Activated CD8-positive, alpha-beta T cell treated with anti-CD3 and anti-CD28 coated beads, Interleukin-2, amount 10 ng/mL, durations not matched to agents 7 days and 5 days (primary cell): ENCODE measurements at places on chromosomes 6 and 20. TPM values are rescaled to one million over a fixed set of nuclear protein-coding genes. Genes with fewer than 3 reads are reported as not detected.

The CGA gene
- not detected for total RNA-seq

The CCN2 gene
- total RNA-seq: not detected

The ADGRF5 gene
- not detected for total RNA-seq

The RUNX2 gene
- 3.0 TPM for total RNA-seq

The PAQR8 gene
- 25.7 TPM for total RNA-seq

The ZNF335 gene
- 34.5 TPM for total RNA-seq

The NR2E1 gene
- total RNA-seq: not detected

The CTAGE9 gene
- not detected for total RNA-seq

The PAX1 gene
- total RNA-seq: not detected

GRCh38 chr6:23797041-23797440 lies 329.0 kb upstream of the NRSN1 start:
- no peak for DNase-seq
- H3K4me1 ChIP-seq: no peaks in the 10 kb centered on the region
- no peaks in the 10 kb centered on the region for H3K36me3 ChIP-seq
- H3K27ac ChIP-seq: no peak overlapping the region
- no peaks in the 10 kb centered on the region for H3K27me3 ChIP-seq

DNA sequence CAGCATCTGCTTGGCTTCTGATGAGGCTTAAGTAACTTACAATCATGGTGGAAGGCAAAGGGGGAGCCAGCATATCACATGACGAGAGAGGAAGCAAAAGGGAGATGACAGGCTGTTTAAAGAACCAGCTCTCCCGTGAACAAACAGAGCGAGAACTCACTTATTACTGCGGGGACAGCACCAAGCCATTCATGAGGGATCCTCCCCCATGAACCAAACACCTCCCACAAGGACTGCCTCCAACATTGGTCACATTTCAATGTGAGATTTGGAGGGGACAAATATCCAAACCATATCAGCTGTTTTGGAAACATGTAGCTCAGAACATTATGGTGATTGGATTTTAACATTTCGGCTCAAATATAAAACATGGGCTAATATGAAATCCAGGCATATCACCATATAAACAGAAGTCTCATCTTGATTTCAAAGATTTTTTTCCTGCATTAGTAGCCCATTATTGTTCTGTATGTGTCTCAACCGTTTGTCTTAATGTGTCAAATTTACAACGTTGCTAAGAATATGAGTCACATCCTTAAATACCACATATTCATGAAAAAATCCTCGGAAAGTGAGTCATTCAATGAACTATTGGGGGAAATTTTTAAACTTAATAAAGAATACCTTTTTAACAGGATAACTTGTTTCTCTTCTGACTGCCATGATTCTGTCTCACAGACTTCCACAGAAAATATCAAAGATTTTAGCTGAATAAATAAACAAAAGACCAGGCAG lies 894.3 kb downstream of the TFAP2A start:
- no peaks in the 10 kb centered on the region for H3K36me3 ChIP-seq
- H3K4me1 ChIP-seq: no peaks in the 10 kb centered on the region
- H3K4me3 ChIP-seq: no peak overlapping the region
- DNase-seq: no peak
- H3K27me3 ChIP-seq: no peaks in the 10 kb centered on the region

- H3K36me3 ChIP-seq: no peaks in the 10 kb centered on the region
- H3K4me3 ChIP-seq: no peak overlapping the region
- no peak overlapping the region for H3K27ac ChIP-seq
- no peak for DNase-seq
Measured at GRCh38 chr6:6384520-6384919, 64.1 kb upstream of the F13A1 start.

DNA sequence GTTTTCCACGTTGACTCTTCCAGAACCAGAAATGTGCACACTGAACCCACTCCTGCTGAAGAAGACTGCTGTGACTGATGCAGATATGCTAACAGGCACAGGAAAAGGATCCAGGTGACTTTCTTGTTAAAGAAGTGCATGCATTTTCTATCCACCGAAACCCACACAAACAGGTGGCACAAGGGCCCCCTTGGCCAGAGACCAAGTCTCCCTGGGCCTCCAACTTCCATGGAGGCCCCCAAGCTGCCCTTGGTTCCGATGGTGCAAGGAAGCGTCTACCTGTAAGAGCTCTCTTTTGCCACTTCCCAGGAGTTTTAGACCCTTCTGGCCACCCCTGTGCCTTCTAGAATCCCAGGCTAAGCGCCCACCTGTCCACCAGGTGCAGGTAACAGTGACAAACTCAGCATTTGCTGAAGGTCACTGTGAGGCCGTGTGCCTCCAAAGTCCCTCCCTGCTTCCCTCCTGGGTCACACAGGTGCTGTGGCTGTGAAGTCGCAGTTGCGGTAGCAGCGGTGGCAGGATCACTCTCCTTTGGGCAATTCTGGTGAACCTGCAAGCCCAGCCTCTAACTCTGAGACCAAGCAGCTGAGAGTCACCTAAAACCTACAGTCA lies 134.8 kb downstream of the PXDC1 start:
- H3K4me3 ChIP-seq: no peak overlapping the region
- H3K27ac ChIP-seq: no peak overlapping the region
- no peaks in the 10 kb centered on the region for H3K36me3 ChIP-seq
- DNase-seq: peak; percentile 5

DNA sequence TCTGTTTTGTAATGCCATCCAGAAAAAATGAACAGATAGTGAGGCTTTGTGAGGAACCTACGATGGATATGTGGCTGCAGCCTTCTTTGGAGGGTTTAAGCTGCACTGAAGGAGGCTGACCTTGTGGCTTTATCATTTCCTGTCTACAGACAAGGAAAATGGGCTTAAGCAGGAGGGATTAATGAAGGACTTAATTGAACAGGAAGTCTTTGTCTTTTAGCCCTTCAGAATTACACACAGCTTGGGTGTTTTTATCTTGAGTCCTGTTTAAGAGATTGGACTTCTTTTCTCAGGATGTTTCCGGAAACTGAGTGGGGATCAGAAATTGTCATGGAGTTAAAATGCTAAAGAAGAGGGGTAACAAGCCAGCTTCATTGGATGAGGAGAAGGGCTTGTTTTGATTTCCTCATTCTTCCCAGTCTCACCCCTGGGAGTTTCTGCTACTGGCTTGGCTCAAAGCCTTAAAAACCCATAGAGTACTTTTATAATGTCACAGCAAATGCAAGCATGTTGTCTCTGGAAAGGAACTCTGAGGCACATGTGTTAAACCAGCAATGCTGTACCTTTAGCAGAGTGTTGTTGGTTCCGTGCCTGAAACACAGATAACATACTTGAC lies 193.6 kb downstream of the JARID2 start:
- peaks cover 83% of the 10 kb centered on the region for H3K4me1 ChIP-seq
- peaks cover 40% of the 10 kb centered on the region for H3K36me3 ChIP-seq
- H3K27ac ChIP-seq: peak overlapping the region; percentile 75
- no peaks in the 10 kb centered on the region for H3K27me3 ChIP-seq
- peak overlapping the region; percentile 1 for H3K4me3 ChIP-seq

- no peak overlapping the region for H3K27ac ChIP-seq
- peaks cover 15% of the 10 kb centered on the region for H3K36me3 ChIP-seq
- H3K4me3 ChIP-seq: no peak overlapping the region
- DNase-seq: no peak
- H3K4me1 ChIP-seq: no peaks in the 10 kb centered on the region
- H3K27me3 ChIP-seq: no peaks in the 10 kb centered on the region
Measured at GRCh38 chr6:129586815-129587214, 123.2 kb downstream of the ARHGAP18 start.

- no peaks in the 10 kb centered on the region for H3K27me3 ChIP-seq
- no peak overlapping the region for H3K4me3 ChIP-seq
- H3K4me1 ChIP-seq: no peaks in the 10 kb centered on the region
- no peak overlapping the region for H3K27ac ChIP-seq
- no peak for DNase-seq
Measured at GRCh38 chr20:57166568-57167291, 99.7 kb downstream of the BMP7 start.

GRCh38 chr6:16660157-16660497 lies 101.1 kb downstream of the ATXN1 start:
- peak overlapping the region; percentile 61 for H3K27ac ChIP-seq
- no peak for DNase-seq
- no peak overlapping the region for H3K4me3 ChIP-seq
- H3K4me1 ChIP-seq: peaks cover 38% of the 10 kb centered on the region

- no peaks in the 10 kb centered on the region for H3K36me3 ChIP-seq
- peaks cover 11% of the 10 kb centered on the region for H3K27me3 ChIP-seq
- no peak for DNase-seq
- H3K4me1 ChIP-seq: no peaks in the 10 kb centered on the region
- H3K4me3 ChIP-seq: no peak overlapping the region
Measured at GRCh38 chr20:48844996-48845395, 17.2 kb upstream of the PREX1 start.

GRCh38 chr6:32689531-32690501 lies 23.4 kb upstream of the HLA-DQB1 start:
- no peak overlapping the region for H3K4me3 ChIP-seq
- H3K27me3 ChIP-seq: peaks cover 27% of the 10 kb centered on the region
- no peak overlapping the region for H3K27ac ChIP-seq
- H3K36me3 ChIP-seq: no peaks in the 10 kb centered on the region
- peaks cover 32% of the 10 kb centered on the region for H3K4me1 ChIP-seq
- DNase-seq: no peak

GRCh38 chr6:34155471-34156300 lies 9.8 kb upstream of the GRM4 start:
- H3K27me3 ChIP-seq: peaks cover 41% of the 10 kb centered on the region
- H3K4me3 ChIP-seq: no peak overlapping the region
- no peak for DNase-seq

DNA sequence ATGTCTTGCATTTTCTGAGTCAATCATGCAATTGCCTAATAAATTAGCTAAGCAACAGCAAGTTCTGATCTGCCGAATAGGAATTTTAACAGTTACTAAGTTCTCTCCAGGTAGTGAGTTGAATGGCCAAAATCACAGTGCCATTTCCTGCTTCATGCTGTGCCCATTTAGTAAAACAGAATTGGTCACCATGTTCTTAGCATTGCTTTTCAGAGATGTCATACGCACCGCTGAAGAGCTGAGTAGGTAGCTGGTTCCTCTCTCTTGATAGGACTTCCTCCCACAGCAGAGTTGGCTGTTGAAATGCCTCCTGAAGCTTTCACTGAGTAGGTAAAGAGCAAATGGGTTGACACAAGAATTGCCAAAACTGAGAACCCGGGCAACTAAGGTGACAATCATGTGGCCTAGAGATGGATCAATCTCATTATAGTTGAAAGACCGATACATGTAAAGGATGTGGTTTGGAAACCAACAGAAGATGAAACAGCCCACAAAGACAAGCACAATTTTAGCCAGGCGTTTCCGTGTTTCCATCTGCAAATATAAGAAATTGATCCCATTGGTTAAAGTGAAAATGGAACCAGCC lies 57.1 kb upstream of the GJE1 start:
- peak; percentile 22 for DNase-seq
- peak overlapping the region; percentile 3 for H3K27ac ChIP-seq

DNA sequence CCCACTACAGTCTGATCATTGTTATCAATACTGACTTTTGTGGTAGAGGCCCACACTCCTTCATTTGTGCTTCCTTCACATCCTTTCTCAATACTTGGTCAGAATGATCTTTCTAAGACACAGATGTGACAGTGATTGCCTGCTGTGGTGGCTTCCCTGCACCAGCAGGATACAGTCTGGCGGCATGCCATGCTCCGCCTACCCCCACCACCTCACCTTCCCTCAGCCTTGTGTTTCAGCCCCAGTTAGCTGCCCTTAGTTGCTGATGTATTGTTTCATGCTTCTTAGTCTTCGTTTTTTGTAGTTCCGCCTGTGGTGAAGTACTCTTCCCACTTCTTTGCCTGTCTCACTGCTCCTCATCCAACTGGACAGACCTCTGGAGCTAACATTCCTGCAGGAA lies 10.9 kb downstream of the LRRC1 start:
- H3K27ac ChIP-seq: no peak overlapping the region
- no peak overlapping the region for H3K4me3 ChIP-seq
- H3K36me3 ChIP-seq: no peaks in the 10 kb centered on the region
- peaks cover 8% of the 10 kb centered on the region for H3K4me1 ChIP-seq
- H3K27me3 ChIP-seq: no peaks in the 10 kb centered on the region
- no peak for DNase-seq

- no peak overlapping the region for H3K4me3 ChIP-seq
- DNase-seq: no peak
- H3K27me3 ChIP-seq: peaks cover 15% of the 10 kb centered on the region
- peaks cover 3% of the 10 kb centered on the region for H3K4me1 ChIP-seq
- no peaks in the 10 kb centered on the region for H3K36me3 ChIP-seq
- no peak overlapping the region for H3K27ac ChIP-seq
Measured at GRCh38 chr6:17494919-17495318, 101.5 kb downstream of the CAP2 start.

DNA sequence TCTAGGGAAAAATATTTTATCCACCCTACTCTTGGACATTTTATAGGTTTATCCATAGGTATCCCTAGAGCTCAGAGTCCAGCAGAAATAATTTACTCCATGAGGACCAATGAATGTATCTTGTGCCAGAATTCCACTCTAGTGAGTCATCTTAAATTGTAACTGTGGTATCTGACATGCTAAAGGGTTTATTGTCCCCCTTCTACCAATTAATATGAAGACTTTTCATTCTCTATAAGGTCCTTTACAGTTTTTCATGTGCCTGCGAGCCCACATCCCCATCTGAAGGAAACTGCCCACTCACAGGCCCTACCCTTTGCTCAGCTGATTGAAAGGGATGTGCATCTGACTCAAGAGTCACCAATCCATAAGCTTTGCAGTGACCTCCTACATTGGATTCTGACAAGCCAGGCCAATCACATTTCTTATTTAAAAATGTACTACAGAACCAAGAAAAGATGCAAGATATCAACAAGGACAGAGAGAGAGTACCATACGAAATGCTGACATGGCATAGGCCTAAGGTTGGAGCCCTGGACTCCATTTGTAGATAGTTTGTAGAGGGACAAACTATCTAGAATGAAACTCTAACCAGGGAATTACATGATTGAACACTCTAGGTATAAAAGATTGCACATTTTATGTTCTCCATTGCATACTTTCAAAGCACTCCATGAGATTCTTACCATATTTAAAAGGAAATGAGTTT lies 93.4 kb upstream of the DEFB112 start:
- H3K27me3 ChIP-seq: no peaks in the 10 kb centered on the region
- DNase-seq: no peak
- H3K36me3 ChIP-seq: no peaks in the 10 kb centered on the region
- H3K27ac ChIP-seq: no peak overlapping the region
- H3K4me3 ChIP-seq: no peak overlapping the region

DNA sequence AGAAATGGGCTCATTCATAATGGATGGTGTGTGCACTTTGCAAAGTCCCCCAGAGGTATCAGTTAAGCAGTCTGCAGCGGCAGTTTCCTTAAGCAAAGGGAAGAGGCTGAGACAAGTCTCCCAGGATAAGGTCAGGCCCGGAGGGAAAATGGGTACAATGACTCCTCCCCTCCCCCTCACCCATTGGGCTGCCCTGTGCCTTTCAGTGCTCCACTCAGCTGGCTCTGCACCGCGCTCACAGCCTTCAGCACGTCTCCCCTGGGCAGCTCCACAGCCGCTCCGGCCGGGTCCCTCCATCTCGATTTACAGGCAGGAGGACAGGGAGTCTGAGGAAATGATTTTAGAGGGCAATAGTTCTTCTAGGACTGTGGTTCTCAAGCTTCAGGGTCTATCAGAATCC lies 264.8 kb downstream of the LRFN2 start:
- H3K36me3 ChIP-seq: no peaks in the 10 kb centered on the region
- peaks cover 20% of the 10 kb centered on the region for H3K27me3 ChIP-seq
- no peak overlapping the region for H3K27ac ChIP-seq
- H3K4me3 ChIP-seq: no peak overlapping the region
- H3K4me1 ChIP-seq: peaks cover 19% of the 10 kb centered on the region

GRCh38 chr20:44336725-44337380 lies at the start of gene R3HDML:
TSS of gene R3HDML (plus strand) at chr20:44337043. CDS start at chr20:44337158, 115 bp downstream.
- DNase-seq: no peak
- H3K4me3 ChIP-seq: no peak within 1 kb of the TSS
- peaks cover 4% of the 10 kb centered on the region for H3K27me3 ChIP-seq
- H3K27ac ChIP-seq: no peak within 1 kb of the TSS
